ENCODE measurements at places on chromosomes 7 and 10.
A peak's percentile ranks its signal among the peaks of the same experiment; 100 is the strongest.

DNA sequence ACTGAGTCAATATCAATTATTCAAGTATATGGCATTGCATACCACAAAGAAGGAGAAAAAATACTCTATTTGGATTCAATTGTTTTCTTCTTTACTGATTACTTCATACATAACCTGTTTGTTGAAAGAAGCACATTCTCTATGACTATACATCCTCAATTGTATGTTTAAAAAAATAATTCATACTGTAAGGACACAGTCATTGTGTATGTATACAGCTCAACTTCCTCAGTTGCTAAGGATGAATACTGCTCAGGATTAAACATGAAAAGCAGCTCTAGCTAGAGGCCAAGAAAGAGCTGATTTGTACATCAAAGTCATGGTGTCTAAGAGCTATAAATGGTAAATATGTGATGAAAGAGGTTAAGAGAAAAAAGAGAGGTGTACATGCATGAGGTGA, 15.8 kb upstream of the BPGM start:
- DNase-seq, result no peak

DNA sequence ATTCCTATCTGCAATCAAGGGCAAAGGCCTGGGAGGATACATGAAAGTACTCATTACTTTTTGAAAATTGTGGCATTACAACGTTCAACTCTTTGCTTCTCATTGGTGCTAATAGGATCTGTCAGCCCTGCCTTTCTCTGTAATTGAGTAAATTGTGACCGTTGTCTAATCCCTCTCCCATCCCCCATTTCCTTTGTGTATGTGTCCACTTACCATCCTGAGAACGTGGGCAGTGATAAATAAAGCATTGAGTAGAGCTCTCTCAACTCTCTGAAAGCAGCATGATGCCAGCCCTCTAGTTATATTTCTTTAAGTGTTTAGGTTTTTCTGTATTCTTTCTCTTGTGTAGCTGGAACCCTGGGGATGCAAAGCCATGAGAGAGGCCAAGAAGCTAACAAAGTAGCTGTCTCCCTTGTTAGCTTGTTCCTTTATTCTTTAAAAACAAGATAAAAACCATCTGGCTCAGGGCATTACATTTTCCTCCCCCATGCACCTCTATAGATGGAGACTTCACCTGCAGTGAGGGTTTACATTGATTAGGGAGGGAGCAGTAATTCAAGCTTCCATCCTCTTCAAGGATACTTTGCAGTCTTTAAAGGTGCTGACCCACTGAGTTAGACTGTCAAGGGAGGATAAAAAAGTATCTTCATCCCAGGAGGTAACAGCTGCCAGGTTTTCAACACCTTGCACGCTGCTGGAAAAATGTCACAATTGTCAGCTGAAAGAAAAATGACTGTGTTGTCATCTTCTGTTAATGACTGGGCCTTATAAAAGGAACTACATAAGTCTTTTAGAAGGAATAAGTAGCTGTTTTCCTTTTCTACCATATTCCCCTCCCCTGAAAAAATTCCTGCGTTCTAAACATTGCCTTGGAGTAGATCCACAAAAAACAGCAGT, 112.3 kb downstream of the BTRC start:
- no peak for DNase-seq

DNA sequence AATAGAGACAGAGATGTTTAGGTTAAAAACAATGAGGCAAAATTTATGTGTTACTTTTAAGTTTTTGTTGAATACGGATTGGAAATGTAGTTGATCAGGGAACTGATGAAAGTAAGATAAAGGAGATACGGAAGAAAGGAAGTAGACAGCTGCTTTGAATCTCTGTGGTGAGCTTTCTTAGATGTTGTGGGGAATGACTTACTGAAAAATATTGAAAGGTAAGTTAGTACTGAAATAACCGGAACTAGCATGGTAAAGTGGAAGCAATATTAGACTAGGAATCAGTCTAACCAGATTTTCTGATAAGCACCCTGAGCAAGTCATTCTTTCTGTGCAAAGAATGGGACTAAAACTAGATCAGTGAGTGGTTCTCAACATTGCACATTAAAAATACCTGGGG, 34.8 kb downstream of the LUC7L2 start:
- no peak for DNase-seq

DNA sequence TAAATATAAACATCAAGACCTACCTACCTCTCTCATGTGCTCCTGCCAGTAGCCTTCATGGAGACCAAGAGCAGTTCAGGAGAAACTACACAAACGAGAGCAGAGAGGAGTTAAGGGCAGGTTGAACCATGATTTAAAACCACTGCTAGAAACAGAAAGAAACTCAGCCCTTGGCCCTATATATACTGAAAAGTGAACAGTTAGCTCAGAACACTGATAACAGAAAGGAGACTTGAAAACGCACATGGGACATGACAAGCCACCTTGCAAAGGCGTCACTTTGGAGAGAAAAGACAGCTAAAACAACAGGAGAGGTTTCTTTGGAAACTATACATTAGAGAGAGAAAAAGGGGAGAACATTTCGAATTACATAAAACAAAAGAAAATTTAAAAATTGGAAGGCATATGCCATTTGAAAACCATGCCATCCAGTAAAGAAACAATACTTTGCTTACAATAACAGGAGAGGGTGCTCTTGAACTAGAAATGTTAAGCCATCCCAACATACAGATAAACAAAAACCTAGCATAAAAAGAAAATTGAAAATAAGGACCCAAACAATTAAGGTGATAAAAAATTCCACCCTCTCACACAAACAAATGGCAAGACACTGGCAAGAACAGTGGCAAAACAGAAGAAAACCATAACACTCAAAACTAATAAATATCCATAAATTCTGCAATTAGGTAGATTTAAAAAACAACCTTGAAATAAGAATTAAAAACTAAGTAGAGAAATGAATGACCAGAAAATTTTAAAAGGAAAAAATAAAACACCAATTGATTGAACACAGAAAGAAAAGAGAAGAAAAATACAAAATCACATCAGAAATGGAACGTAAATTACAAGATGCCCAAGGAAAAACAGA, 232.7 kb downstream of the IMMP2L start:
- no peak for DNase-seq

DNA sequence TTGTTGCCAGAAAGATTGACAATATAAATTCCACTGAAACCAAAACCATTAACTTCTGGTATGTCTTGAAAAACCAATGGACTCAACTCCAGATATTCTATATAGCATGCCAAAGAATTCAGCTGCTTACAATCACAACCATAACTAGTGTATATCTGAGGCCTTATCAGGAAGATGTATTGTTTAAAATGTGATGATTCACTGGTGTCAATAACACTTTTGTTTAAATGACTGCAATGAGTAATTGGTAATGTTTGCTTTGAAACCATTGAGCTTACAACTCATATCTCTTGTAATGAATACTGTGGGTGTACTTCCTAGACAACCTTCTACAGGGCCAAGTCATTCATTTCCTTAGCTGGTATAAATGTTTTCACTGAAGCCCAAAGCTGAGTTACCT, 727.9 kb upstream of the KCND2 start:
- DNase-seq, result peak; percentile 51

DNA sequence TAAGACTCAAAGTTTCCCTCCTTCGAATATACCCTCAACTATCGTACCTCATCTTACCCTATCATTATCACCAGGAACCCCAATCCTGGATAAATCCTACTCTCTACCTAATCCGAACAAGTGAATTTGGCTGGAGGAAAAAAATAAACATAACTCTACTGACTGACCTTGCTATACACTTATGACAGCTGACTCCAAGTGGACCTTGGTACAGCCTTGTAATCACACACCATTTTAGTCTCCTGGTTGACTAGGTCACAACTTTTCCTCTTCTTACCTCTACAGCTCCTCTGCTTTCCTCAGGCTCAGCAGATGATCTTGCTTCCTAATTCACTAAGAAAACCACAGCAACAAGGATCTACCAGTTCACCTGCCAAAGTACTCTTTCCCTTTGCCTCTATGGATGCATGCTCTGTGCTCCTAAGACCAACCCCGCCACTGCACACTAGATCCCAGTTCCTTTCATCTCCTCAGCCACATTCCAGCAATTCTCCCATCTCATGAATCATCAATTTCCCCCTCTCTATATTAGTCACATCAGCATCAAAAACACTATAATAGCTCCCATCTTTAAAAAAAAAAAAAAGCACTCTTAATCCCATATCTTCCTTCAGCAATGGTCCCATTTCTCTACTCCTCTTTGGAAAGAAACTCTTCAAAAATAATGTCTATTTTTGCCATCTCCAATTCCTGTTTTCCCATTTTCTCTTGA, 35.5 kb downstream of the COA1 start:
- peak; percentile 32 for DNase-seq

DNA sequence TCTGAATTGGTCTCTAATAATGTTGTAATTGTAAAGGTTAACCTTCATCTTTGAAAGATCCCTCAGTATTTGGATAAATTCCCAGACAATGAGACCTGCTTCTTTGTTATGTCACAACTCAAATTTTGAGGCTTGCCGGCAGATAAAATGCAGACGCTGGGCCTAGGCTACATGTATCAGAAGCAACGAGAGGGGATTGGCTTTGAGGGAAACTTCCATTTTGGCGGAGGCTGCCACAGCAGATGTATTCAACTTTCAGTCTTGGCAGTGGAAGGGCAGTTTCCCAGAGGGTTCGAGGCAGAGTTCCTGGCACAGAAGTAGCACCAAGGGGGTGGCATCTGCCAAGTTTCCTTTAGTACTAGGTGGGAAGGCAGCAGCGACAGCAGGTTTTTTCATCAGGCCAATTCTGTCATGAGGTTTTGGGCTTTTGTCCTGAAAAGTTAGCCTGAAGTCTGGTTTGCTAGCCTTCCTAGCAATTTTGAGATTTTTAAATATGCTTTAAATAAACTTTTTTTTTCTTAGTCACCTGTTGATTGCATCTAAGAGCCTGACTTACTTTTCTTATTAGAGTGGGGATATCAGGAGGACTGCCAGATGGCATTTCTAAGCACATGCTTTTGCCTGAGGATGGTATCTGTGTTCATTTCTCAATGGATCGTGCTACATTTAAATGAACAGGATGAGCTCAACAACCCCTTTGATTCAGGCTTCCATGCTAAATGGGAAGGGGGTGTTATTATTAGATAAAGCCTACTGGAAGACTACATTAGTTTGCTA, 89.5 kb upstream of the FAM3C start:
- DNase-seq, result no peak

DNA sequence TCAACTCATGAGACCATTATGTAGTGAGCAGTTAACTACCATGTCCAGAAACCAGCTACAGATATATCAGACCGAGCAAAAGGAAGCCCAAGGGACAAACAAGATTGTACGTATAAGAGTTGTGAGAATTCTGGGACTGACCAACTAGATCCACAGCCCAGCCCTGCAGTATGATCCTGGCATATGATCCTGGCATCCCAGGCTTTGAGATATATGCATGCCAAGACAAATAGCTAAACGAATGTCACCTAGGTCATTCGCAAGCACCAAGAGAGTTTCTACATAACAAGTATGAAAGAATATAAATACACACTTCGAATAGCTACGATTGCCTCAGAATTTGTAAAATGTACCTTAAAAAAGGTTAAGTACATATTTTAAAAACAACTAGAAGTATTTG, 56.4 kb upstream of the PMPCB start:
- DNase-seq, result no peak

- DNase-seq, result no peak
These were observed 44.9 kb upstream of the SVOPL start for GRCh38 chr7:138746073-138746472.

GRCh38 chr7:16989811-16990413, 108.1 kb upstream of the AGR3 start:
- peak; percentile 75 for DNase-seq

- no peak for DNase-seq
These were observed 16.8 kb upstream of the MSMB start for GRCh38 chr10:46062723-46063428.

- DNase-seq, result no peak
These were observed 73.0 kb downstream of the CTBP2 start for GRCh38 chr10:125087191-125087896.

DNA sequence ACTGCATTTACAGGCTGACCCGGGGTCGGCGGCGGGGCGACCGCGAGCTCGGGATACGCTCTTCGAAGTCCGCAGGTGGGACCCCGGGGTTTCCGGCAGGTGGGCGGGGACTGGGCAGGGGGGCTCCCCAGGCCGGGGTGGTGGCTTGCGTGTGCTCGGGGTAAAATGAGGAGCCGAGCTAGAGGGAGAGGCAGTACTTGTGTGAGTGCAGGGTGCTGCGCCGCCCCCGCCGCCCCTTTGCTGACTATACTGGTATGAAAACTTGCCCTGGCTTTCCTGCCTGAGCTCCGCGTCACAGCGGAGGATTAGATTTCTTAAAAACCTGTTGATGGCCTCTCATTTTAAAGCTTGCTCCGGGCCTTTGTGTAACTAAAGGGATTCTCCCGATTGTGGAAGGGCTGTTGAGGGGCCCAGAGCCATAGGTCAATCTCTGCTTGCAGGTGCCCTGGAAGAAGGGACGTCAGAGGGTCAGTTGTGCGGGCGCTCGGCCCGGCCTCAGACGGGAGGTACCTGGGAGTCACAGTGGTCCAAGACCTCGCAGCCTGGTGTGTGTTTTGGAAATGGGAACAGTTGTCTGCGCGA, 488 bp downstream of the ARMC10 start:
- no peak for DNase-seq

- DNase-seq, result no peak
These were observed 277.7 kb upstream of the ZNF32 start for GRCh38 chr10:43926371-43926770.

- no peak for DNase-seq
These were observed 41.6 kb downstream of the ANXA8 start for GRCh38 chr10:47442351-47442750.

GRCh38 chr7:1200045-1200444, 32.6 kb upstream of the UNCX start:
- DNase-seq, result no peak

GRCh38 chr7:150428671-150429451, 21.6 kb upstream of the GIMAP8 start:
- DNase-seq, result no peak

DNA sequence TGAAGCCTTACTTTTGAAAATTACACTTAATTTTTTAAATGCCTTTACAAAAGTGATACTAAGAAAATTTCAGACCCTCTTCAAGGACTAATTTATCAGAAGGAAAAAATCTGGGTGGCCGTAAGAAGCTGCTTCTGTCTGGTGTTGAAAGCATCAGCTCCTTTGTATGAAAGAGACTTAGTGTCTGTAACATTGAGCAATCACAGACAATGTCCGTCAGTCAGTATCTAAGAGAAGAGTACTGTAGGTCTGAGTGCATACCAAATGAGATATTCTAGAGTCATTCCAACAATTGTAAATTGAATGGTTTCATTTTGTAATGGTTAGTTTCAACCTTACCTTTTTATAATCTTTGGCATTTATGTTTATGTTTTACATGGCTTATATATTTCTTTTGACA, 11.1 kb upstream of the MDFIC start:
- no peak for DNase-seq

DNA sequence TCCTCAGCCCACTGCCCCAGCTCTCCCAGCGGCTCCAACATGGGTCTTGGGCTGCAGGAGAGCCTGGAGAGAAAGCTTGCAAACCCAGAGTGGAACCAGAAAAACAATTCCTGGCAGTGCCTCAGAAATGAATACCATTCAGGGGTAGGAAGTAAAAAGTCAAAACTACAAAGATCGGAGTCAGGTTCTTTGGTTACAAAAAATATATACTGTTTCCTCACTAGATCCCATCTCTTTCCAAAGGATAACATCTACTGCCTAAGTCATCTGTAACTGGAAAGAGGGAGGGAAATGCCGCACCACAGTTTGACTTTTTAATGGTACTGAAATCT, 14.9 kb downstream of the CREB3L2 start:
- no peak for DNase-seq

Data from HCT116 (cell line).